ENCODE measurements at places on chromosomes 7 and 10. TPM values are rescaled to one million over a fixed set of nuclear protein-coding genes. Genes with fewer than 3 reads are reported as not detected.

Gene HERC4
- 57.7 TPM for total RNA-seq

Gene NPY
- not detected for total RNA-seq

Gene PKD2L1
- not detected for total RNA-seq

Gene CLRN3
- not detected for total RNA-seq

Gene TCF7L2
- 47.3 TPM for total RNA-seq

Gene IGFBP3
- total RNA-seq, result 656 TPM

Gene GIMAP5
- 31.1 TPM for total RNA-seq

Gene MRLN
- not detected for total RNA-seq

Gene EGFR
- 106 TPM for total RNA-seq

Gene IRF5
- total RNA-seq, result 17.0 TPM

Gene ENKUR
- total RNA-seq, result not detected

Gene STEAP2
- total RNA-seq, result 15.6 TPM

Gene RHEB
- 102 TPM for total RNA-seq
